ENCODE measurements at places on chromosomes 2 and 18. TPM values are rescaled to one million over a fixed set of nuclear protein-coding genes. Genes with fewer than 3 reads are reported as not detected.

The ITPRIPL1 gene
- total RNA-seq: 7.7 TPM

The STAT4 gene
- total RNA-seq: 1.6 TPM

The COL3A1 gene
- total RNA-seq: 12.5 TPM

The RGPD4 gene
- total RNA-seq: not detected

The OR6B2 gene
- not detected for total RNA-seq

The SNORC gene
- total RNA-seq: 1.2 TPM

The UGT1A5 gene
- not detected for total RNA-seq

The UGP2 gene
- total RNA-seq: 72.6 TPM

The STAM2 gene
- total RNA-seq: 18.7 TPM

DNA sequence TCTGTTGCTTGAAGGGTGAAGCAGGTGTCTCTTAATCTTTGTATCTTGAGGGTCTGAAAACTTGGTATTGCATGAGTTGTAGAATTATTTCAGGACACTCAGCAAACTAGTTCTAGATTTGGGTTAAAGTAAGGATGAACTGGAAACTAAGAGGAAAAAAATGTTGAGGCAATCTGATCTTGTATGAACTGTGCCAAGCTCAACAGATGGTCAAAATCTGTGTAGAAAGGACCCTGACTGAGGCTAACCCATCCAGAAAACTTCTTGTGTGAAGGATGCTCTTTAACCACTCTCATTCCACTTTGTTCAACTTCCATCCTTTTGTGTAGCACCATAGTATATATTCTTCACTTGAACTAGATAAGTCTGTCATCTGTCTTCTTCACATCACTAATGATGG is 861.7 kb downstream of the SLC4A3 start:
- DNase-seq: no peak

DNA sequence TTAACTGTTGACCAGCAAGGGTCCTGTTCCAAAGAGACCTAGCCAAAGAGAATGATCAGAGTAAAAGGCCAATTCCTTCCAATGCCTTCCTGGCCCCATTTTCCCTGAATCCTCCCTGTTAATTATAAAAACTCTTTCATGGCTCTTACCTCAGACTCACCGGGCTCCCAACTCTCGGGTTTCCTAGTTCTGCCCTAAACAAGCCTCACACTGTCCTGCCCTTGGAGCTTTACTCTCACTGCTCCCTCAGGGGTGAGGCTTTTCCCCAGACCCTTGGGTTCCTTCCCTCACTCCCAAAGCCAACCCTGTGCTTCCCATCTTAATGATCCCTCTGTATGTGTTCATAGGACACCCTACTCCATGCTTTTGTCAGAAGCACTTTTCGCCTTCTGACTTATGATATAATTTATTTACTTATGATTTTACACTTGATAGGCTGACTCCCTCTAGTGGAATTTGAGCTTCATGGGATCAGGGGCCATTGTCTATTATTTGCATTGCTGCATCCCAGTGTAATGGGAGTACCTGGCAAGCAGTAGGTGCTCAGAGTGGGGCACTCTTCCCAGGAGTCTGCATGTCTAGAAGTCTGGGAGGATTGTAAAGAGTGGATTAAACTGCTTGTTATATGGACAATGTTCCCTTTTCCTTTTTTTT is 29.9 kb upstream of the ZNG1B start:
- no peak for DNase-seq

DNA sequence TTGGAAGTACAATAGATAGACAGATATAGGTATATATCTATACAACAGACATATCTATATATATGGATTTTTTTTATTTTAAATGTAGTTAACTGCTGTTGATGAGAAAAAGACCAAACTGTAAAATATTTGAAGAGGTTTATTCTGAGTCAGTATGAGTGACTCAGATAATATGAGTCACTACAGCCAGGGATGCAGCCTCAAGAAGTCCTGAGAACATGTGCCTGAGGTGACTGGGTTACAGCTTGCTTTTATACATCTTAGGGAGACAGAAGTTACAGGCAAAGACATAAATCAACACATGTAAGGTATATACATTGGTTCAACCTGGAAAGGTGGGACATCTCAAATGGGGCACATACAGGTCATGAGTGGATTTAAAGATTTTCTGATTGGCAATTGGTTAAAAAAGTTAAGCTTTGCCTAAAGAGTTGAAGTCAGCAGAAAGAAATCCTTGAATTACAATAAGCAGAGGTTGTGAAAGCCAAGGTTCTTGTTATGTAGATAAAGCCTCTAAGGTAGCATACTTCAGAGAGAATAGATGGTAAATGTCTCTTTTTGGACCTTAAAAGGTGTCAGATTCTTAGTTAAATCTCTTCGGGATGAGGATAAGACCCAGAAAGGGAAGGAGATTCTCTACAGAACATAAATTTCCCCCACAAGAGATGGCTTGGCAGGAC is 149.9 kb downstream of the RBM43 start:
- peak; percentile 29 for DNase-seq

GRCh38 chr2:70643715-70644114 is 90.1 kb upstream of the TGFA start:
- no peak for DNase-seq

- DNase-seq: no peak
Observed at GRCh38 chr2:115165529-115166109, 723.2 kb downstream of the DPP10 start.

DNA sequence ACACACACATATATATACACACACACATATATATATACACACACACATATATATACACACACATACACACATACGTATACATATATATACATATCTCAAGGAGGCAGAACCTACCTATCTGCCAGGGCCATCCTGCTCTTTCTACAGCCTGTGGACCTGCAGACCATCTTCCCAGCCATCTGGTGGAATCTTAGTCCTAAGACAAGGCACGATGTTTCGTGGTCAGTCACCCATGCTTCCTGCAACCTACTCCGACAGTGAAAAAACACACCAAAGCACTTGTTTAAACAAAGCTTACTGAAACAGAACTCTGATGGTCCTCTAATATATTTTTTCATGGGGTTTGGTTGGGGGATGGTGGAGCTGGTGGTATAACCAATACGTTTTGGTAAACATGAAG is 164.2 kb upstream of the ZNF521 start:
- DNase-seq: no peak

GRCh38 chr2:155203178-155203577 is 504.7 kb downstream of the KCNJ3 start:
- no peak for DNase-seq

DNA sequence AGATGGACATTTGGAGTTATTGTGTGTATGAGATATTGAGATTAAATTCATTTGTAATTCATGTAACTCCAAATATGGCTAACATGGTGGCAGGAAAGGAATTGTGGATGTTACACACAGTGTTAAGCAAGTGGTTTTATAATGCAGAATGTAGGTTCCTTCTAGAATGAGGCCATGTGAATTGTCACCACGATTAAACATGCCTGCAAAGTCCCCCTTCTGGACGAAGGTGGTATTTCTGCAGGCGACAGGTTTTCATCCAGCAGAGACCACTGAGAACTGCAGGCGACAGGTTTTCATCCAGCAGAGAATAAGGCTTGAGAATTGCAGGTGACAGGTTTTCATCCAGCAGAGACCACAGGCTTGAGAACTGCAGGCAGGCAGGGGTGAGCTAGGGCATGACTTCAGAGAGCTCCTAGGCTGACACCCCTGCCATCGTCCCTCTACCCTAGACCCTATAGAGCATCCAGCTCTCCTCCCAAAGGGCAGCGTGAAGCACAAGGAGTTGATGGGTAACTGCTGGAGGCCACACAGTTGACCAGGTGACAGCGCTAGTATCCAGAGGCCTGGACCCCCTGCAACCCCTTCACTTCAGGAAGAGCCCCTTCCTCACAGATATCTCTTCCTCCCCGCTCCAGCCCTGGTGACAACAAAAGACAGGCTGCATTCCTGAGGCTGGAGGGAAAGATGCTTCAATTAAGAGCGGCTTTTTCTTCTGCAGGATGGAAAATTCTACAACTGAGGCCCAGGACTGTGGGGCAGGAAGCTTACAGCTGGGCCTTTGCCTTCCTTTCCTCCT is 175.8 kb downstream of the LOXHD1 start:
- DNase-seq: peak; percentile 6

DNA sequence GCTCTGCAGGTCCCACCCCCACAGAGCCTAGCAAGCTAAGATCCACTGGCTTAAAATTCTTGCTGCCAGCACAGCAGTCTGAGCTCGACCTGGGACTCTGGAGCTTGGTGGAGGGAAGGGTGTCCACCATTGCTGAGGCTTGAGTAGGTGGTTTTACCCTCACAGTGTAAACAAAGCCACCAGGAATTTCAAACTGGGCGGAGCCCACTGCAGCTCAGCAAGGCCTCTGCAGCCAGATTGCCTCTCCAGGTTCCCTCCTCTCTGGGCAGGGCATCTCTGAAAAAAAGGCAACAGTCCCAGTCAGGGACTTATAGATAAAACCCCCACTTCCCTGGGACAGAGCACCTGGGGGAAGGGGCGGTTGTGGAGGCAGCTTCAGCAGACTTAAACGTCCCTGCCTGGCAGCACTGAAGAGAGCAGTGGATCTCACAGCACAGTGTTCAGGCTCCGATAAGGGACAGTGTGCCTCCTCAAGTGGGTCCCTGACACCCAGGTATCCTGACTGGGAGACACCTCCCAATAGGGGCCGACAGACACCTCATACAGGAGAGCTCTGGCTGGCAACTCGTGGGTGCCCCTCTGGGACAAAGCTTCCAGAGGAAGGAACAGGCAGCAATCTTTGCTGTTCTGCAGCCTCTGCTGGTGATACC is 20.0 kb upstream of the NEMP2 start:
- DNase-seq: no peak

DNA sequence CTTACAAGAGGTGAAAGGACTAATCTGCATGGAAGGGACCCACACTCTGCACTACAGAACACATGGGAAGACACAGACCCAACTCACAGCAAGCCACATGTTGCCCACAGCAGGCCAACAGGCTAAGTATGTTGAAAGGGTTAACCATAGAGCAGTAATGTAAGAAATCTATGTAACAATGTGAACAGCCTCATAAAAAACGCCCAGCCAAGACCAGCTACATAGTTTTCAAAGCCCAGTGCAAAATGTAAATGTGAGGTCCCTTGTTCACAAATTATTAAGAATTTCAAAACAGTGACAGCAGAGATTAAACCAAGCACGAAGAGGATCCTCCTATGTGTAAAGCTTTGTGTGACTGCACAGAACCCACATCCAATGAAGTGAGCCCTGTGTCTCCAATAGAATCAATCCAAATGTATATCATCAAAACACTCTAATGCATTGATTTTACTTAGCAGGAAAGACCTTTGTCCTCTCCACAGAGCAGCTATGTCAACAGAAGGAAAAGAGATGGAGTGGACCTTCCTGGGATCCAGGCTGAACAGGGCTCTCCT is 210.1 kb downstream of the AGPS start:
- DNase-seq: no peak

GRCh38 chr2:84132370-84132769 is 326.7 kb downstream of the SUCLG1 start:
- no peak for DNase-seq

DNA sequence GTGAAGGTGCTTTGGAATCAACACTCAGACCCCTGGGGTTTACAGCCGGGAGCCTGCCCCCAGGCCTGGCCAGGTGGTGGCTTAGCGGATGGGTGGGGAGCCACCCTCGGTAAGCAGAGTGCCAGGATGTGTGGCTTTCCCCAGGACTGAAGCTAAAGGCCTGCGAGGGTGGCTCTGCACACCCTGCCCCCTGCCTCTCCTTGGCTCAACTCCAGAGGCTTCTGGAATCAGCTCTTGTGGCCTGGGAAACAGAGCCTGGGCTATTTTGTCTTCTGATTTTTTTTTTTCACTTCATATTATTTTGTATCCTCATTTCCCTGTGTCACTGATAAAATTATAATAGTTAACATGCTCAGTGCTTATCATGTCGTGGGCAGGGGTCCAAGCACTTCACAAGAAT is 79.8 kb downstream of the RHOB start:
- no peak for DNase-seq

GRCh38 chr18:44826418-44827259 is 146.0 kb downstream of the SETBP1 start:
- DNase-seq: no peak

DNA sequence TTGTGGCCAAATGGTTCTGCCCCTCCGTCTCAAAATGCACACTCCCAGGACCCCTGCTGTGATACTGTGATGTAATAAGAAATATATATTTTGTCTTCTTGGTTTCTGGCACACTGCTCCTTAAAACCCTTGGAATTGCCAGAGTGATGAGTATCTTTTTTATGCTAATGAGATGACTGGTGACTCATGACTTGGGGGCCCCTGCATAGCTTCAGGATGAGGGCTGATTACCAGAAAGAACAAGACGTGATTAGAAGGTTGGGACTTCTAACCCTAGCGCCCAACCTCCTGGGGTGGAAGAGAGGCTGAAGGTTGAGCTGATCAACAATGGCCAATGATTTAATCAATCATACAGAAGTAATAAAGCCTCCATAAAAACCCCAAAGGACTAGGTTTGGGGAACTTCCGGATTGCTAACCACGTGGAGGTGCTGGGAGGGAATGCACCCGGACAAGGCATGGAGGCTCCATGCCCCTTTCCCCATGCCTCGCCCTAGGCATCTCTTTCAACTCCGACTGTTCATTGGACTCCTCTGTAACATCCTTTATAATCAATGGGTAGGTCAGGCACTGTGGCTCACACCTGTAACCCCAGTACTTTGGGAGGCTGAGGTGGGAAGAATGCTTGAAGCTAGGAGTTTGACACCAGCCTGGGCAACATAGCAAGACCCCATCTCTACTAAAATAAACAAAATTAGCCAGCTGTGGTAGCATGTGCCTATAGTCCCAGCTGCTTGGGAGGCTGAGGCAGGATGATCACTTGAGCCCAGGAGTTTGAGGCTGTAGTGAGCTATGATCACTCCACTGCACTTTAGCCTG is 89.1 kb downstream of the HS1BP3 start:
- peak; percentile 31 for DNase-seq

- DNase-seq: no peak
Observed at GRCh38 chr2:240919786-240920782, 13.9 kb downstream of the CROCC2 start.

- DNase-seq: no peak
Observed at GRCh38 chr18:13577091-13577697, 149.2 kb downstream of the FAM210A start.

- no peak for DNase-seq
Observed at GRCh38 chr2:204337638-204338037, 207.6 kb upstream of the PARD3B start.

DNA sequence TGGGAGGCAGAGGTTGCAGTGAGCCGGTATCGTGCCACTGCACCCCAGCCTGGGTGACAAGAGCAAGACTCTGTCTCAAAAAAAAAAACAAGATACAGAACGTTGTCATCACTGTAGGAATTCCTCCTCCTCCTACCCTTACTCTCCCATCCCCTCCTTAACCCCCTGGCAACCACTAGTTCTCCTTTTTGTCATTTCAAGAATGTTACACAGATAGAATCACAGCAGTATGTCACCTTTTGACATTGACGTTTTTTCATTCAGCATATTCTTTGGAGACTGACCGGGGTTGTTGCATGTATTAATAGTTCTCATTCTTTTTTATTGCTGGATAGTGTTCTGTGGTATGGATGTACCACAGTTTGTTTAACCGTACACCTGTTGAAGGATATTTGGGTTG is 32.4 kb downstream of the TTLL4 start:
- no peak for DNase-seq

- DNase-seq: no peak
Observed at GRCh38 chr2:204984518-204984917, 439.2 kb downstream of the PARD3B start.

Measured in epithelial cell of proximal tubule (primary cell).